Osteocyte (in vitro differentiated cells): ENCODE measurements at places on chromosomes 3 and 15. TPM values are rescaled to one million over a fixed set of nuclear protein-coding genes. Genes with fewer than 3 reads are reported as not detected.

GRCh38 chr3:13236557-13237173, 163.4 kb upstream of the IQSEC1 start:
- peaks cover 3% of the 10 kb centered on the region for H3K4me1 ChIP-seq
- peaks cover 32% of the 10 kb centered on the region for H3K27me3 ChIP-seq
- H3K36me3 ChIP-seq, result no peaks in the 10 kb centered on the region
- DNase-seq, result no peak
- H3K27ac ChIP-seq, result no peak overlapping the region
- H3K4me3 ChIP-seq, result no peak overlapping the region

The FBXW12 gene
- not detected in 2 replicates for total RNA-seq

- peaks cover 7% of the 10 kb centered on the region for H3K4me1 ChIP-seq
- H3K27ac ChIP-seq, result no peak overlapping the region
- no peak for DNase-seq
Measured at GRCh38 chr3:12318758-12319621, 30.1 kb downstream of the PPARG start.

GRCh38 chr3:171812811-171813210, 2.5 kb upstream of the PLD1 start:
- H3K27me3 ChIP-seq, result no peaks in the 10 kb centered on the region
- peaks cover 62% of the 10 kb centered on the region for H3K4me1 ChIP-seq
- H3K4me3 ChIP-seq, result no peak overlapping the region
- no peaks in the 10 kb centered on the region for H3K36me3 ChIP-seq
- no peak for DNase-seq

DNA sequence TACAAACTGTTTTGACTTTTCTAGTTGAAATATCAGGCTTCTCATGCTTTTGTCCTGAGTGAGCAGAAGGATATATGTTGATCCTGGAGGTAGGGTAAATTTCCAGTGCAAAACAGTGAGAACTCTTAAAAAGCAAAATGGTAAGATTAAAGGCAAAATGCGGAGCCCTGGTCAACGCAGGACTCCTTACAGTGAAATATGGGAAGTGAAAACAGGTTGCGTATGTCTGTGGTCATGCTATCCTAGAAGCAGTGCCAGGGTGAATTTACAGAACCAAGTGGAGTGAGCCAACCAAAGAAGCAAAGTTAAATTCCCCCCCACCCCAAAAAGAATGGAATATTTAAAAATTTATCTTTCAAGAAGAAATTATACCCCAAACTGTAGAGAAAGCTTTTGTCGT, 256.4 kb downstream of the NR2F2 start:
- peaks cover 2% of the 10 kb centered on the region for H3K4me1 ChIP-seq
- DNase-seq, result no peak
- no peak overlapping the region for H3K4me3 ChIP-seq
- peaks cover 56% of the 10 kb centered on the region for H3K27me3 ChIP-seq

DNA sequence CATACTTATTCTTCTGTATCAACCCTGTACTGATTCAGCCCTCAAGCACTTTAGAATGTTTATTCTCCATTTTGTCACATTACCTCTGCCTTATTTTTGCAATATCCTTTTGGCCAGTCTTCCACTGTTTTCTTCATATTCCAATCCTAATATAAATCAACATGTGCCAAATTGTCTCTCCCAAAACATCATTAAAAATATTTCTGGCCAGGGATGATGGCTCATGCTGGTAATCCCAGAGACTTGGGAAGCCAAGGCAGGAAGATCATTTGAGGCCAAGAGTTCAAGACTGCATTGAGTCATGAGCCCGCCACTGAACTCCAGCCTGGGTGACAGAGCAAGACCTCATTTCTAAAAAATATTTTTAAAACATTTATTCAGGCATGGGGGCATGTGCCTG, 641.4 kb upstream of the CBLB start:
- H3K4me3 ChIP-seq, result no peak overlapping the region
- no peaks in the 10 kb centered on the region for H3K27me3 ChIP-seq
- peaks cover 1% of the 10 kb centered on the region for H3K36me3 ChIP-seq
- no peak for DNase-seq
- peaks cover 20% of the 10 kb centered on the region for H3K4me1 ChIP-seq
- H3K27ac ChIP-seq, result no peak overlapping the region
